ENCODE measurements at places on chromosomes 11 and 22.

- no peak for DNase-seq
Measured at GRCh38 chr22:20865875-20866445, 7.2 kb downstream of the SNAP29 start.

DNA sequence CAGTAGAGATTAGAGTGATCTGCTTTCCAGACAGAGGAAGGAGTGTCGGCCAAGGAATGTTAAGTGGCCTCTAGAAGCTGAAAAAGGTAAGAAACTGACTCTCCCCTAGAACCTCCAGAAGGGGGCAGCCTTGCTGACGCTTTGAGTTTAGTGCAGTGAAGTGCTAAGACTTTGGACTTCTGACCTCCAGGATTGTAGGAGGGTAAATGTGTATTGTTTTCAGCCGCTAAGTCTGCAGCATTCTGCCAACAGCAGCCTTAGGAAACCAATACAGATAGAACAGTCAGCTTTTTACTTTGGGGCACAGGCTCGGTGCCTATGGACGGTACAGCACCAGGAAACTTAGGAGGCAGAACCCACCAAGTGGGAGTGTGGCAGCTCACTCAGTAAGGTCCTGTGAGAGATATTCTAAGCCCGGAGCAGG is 3.6 kb upstream of the TBC1D22A start:
- DNase-seq, result no peak

DNA sequence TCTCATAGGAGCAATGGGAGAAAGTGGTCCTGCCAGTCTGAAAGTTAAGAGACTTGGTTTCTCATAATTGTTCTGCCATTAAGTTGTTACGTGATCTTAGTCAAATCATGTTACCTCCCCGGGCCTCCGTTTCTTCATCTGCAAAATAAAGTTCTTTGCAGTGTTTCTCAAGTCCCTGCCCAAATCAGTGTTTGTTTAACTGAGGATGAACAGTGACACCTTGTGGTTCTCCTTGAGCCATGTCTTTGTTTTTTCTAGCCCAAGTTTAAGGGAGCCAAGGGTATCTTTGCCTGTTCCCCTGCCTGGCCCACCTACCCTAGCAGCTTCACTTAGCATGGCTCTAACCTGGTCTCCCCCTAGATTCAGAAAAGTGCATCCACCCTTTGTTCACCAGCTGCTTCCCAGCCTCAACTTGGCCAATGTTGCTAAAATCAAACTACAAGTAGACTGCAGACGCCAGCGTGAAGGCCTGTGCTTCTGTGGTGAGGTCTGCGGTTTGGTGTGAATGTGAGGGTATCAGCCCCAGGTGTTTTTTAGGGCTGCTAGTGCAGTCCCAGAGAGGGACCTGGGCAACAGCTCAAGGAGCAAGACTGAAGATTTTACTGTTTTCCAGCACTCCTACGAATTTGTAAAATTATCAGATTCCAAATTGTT is 35.5 kb downstream of the FZD4 start:
- no peak for DNase-seq

DNA sequence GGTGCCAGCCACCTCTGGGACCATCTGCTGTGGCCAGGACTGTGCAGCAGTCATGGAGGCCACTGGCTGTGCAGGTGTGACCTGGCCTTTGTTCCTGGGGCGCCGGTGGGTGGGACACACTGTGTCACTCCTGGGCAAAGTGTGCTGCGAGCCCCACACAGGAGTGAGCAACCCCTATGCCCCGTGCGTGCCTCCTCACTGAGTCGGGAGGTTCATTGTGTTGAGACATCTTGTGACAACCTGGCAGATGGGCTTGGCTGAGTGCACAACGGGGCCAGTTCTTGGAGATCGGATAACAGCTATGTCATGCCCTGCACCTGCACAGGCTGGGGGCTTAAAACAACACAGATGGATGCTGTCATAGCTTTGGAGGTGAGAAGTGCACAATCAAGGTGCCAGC is 13.5 kb downstream of the ANO1 start:
- no peak for DNase-seq

DNA sequence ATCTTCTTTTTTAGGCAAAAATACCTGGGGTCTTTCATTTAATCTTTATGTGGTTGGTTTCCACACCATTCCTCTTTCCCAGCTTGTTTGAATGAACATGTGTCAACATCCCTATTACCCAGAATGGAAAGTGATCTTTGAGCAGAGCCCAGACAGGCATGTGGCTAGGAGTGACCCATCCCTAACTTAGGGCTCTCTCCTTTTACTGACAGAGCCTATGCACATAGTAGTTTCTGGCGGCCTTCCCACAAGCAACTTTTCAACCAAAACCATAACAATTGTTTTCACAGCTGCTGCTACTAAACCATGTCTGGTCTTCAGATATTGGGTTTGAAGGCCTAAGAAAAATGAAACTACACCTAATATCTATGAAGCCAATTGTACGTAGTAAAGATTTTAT is 107.5 kb downstream of the TENM4 start:
- DNase-seq, result no peak

- peak; percentile 3 for DNase-seq
Measured at GRCh38 chr11:9313648-9314290, 624 bp downstream of the TMEM41B start.

Data from activated T-helper 1 cell treated with anti-CD3 and anti-CD28 coated beads, Interleukin-2, amount 50 U/mL, for 16 hours (primary cell).